T-helper 17 cell (primary cell): ENCODE measurements at places on chromosomes 13 and 19.
A peak's percentile ranks its signal among the peaks of the same experiment; 100 is the strongest.

DNA sequence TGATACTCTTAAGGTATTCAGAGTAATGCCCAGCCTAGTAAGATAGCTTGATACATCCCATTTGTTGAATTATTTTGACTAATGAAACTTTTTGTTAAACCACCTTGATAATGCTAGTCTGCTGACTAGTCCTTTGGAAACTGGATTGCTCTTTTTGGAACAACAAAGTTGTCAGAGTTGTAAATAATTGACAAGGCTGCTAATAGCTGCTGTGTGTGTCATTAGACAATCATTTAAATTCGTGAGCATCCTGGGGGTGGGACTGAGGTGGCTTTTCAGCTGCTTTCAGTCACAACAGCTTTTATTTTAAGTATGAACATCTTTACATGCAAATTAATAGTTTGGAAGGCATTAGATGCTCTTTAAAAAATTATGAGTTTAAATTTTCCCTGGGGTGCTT is 153.5 kb downstream of the HS6ST3 start:
- H3K4me1 ChIP-seq: no peaks in the 10 kb centered on the region
- no peak overlapping the region for H3K4me3 ChIP-seq

GRCh38 chr19:41872775-41873647 is 4.1 kb upstream of the CD79A start:
- H3K27ac ChIP-seq: peak overlapping the region; percentile 97
- H3K4me3 ChIP-seq: peak overlapping the region; percentile 77
- DNase-seq: peak; percentile 50
- H3K36me3 ChIP-seq: peaks cover 3% of the 10 kb centered on the region

- no peak for DNase-seq
- H3K4me1 ChIP-seq: no peaks in the 10 kb centered on the region
- peaks cover 4% of the 10 kb centered on the region for H3K27me3 ChIP-seq
- H3K4me3 ChIP-seq: no peak overlapping the region
- H3K27ac ChIP-seq: no peak overlapping the region
Measured at GRCh38 chr13:76758738-76759137, 127.5 kb downstream of the KCTD12 start.

DNA sequence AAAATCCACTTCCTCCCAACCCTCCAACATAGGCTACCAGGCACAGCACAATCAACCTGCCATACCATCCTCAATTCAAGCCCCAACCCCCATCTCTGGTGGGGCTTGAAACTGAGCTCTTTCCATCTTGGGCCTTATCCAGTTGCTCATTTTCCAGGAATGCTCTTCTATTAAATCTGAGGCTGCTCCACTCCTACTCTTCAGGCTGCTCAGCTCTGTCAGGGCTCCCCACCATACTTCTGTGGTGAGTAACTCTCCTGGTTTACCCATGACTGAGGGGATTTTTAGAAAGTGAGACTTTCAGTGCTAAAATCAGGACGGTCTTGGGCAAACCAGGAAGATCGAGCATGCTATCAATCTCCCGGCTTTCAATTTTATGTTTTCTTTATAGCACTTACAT is 512.8 kb downstream of the LMO7 start:
- peaks cover 6% of the 10 kb centered on the region for H3K27me3 ChIP-seq
- H3K27ac ChIP-seq: no peak overlapping the region
- H3K36me3 ChIP-seq: no peaks in the 10 kb centered on the region
- no peak overlapping the region for H3K4me3 ChIP-seq
- no peaks in the 10 kb centered on the region for H3K4me1 ChIP-seq

DNA sequence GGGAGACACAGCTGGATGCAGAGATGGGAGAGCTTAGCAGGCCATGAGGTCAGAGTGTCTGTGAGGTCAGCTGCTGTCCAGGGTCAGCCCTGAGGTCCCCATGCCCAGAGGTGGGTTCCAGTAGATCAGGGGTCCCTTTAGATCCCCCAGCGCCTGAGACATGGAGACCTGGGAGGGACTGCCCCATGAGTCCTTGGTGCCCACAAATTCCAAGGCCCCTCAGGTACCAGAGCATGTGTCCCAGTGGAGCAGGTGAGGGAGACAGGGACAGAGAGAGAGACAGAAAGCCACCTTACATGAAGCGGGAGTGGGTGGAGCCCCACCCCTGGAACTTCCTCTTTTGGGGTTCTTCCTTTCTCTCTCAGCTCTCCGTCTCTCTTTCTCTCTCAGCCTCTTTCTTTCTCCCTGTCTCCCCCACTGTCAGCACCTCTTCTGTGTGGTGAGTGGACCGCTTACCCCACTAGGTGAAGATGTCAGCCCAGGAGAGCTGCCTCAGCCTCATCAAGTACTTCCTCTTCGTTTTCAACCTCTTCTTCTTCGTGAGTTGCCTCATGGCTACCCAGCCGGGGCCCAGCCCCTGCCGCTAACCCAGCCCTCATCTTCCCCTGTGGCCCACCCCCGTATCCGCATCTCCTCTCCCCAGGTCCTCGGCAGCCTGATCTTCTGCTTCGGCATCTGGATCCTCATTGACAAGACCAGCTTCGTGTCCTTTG is at the start of gene CD37:
TSS of gene CD37 (plus strand) at position 336 of the 713 bp plus-strand sequence. CDS start at position 471, 135 bp downstream.
- peak within 1 kb of the TSS; percentile 99 for H3K27ac ChIP-seq
- peaks cover 57% of the 10 kb centered on the region for H3K4me1 ChIP-seq
- no peaks in the 10 kb centered on the region for H3K27me3 ChIP-seq
- peaks cover 14% of the 10 kb centered on the region for H3K36me3 ChIP-seq

DNA sequence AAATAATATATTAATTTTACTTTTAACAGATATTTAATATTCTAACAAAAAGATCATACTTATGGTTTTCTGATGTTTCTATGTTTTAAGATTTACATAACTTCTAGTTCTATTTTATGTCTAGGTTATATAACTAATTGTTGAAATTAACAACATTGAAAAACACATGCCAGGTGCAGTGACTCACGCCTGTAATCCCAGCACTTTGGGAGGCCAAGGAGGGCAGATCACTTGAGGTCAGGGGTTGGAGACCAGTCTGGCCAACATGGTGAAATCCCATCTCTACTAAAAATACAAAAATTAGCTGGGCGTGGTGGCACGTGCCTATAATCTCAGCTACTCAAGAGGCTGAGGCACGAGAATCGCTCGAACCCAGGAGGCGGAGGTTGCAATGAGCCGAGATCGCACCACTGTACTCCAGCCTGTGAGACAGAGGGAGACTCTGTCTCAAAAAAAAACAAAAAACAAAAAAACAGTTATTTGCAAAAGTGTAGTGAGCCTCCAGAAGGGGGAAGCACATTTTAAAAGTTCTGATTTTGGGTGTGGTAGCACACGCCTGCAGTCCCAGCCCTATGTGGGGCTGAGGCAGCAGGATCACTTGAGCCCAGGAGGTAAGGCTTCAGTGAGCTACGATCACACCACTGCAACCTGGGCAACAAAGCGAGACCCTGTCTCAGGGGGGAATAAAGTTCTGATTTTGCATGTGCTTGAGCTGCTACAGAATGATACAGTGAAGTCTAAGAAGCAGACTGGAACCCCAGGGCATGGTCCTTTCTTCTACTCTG is 18.7 kb downstream of the MIPEP start:
- no peaks in the 10 kb centered on the region for H3K27me3 ChIP-seq
- H3K4me1 ChIP-seq: peaks cover 2% of the 10 kb centered on the region
- H3K36me3 ChIP-seq: no peaks in the 10 kb centered on the region
- DNase-seq: no peak
- no peak overlapping the region for H3K4me3 ChIP-seq

GRCh38 chr13:111532111-111532510 is 211.7 kb downstream of the TEX29 start:
- peaks cover 62% of the 10 kb centered on the region for H3K27me3 ChIP-seq
- H3K4me3 ChIP-seq: no peak overlapping the region
- no peak overlapping the region for H3K27ac ChIP-seq
- H3K36me3 ChIP-seq: no peaks in the 10 kb centered on the region
- no peak for DNase-seq

DNA sequence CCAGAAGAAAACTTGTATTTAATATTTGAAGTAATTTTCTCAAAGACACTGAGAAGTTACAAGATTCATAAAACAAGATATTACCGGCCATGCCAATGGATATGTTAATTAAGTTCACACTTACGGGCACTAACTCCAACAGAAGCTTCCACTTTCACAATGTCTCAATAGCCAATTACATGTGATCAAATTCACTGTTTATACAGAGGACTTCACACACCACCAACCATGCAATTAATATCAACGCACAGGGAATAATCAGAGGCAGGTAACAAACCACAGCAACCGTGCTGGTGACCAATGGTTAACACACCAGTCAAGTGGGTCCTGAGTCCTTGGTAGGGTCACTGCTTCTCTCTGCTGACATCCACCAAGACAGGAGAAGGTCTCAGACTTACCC is 5.9 kb upstream of the ACOD1 start:
- H3K36me3 ChIP-seq: no peaks in the 10 kb centered on the region
- no peak overlapping the region for H3K4me3 ChIP-seq
- no peak overlapping the region for H3K27ac ChIP-seq

DNA sequence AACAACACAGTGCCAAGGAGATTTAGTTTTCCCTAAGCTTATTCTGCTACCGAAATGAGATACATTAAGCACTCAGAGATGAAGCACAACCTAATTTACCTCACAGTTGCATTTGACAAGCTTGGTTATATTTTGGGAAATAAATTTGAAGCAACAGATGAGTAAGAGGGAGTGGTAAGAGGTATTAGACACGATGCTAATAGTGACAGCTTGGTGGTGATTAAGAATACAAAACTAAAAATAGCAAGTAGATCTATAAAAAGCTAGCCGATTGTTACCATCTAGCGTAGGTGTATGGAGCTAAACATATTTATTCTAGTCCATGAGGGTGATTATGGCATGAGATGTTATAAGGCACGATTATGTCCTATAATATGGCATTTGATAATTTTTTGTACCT is 208.5 kb downstream of the PCCA start:
- no peak overlapping the region for H3K27ac ChIP-seq
- no peak overlapping the region for H3K4me3 ChIP-seq
- DNase-seq: no peak
- H3K36me3 ChIP-seq: no peaks in the 10 kb centered on the region
- H3K4me1 ChIP-seq: no peaks in the 10 kb centered on the region

DNA sequence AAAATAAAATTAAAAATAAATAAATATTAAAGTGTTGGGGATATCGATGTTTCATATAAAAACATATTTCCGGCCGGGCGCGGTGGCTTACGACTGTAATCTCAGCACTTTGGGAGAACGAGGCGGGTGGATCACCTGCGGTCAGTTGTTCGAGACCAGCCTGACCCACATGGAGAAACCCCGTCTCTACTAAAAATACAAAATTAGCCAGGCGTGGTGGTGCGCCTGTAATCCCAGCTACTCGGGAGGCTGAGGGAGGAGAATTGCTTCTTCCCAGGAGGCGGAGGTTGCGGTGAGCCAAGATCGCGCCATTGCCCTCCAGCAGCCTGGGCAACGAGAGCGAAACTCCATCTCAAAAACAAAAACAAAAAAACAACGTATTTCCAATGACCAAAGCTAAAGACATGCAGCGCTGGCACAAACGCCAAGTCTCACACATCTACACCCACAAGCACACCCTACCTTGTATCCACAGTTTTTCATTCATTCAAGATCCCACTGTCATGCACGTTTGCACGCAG is 907 bp downstream of the ZNF569 start:
- no peak for DNase-seq
- peaks cover 7% of the 10 kb centered on the region for H3K36me3 ChIP-seq
- no peaks in the 10 kb centered on the region for H3K27me3 ChIP-seq
- H3K4me3 ChIP-seq: peak overlapping the region; percentile 88

DNA sequence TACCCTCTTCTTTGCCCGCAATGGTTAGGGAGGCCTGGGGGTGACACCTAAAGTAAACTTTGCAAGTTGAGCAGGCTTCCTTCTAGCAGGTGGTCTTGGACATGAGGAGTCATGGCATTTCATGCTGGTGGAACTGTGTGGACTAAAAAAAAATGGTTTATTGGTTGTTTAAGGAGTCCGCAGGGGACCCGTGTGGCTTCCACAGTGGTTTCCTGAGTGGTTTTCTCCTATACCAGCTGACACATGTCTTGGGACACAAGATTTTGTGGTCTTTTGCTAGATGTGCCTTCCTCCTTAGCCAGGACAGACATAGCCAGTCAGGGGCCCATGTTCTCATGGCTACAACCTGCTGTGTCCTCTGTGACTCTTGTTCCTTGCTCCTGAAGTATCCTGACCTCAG is 1.5 kb downstream of the ZNF543 start:
- peaks cover 5% of the 10 kb centered on the region for H3K27me3 ChIP-seq
- H3K36me3 ChIP-seq: peaks cover 7% of the 10 kb centered on the region

GRCh38 chr13:64758521-64759244 is 2471.5 kb downstream of the PCDH9 start:
- no peak overlapping the region for H3K4me3 ChIP-seq
- H3K4me1 ChIP-seq: no peaks in the 10 kb centered on the region
- no peak overlapping the region for H3K27ac ChIP-seq
- DNase-seq: no peak

DNA sequence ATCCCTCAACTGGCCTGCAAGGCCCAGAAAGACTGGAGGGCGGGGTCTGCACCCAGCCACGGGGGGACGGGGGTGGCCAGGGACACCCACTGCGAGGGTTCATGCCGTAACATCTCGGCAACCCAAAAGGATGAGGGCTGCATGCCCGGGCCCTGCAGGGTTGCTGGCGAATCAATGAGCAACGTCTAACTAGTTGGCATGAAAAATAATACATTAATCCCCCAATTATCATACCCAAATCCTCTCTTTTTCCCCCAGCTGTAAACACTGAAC is 232.2 kb downstream of the TUBA3C start:
- H3K4me1 ChIP-seq: peaks cover 6% of the 10 kb centered on the region
- H3K27me3 ChIP-seq: no peaks in the 10 kb centered on the region
- H3K4me3 ChIP-seq: no peak overlapping the region
- peaks cover 5% of the 10 kb centered on the region for H3K36me3 ChIP-seq

DNA sequence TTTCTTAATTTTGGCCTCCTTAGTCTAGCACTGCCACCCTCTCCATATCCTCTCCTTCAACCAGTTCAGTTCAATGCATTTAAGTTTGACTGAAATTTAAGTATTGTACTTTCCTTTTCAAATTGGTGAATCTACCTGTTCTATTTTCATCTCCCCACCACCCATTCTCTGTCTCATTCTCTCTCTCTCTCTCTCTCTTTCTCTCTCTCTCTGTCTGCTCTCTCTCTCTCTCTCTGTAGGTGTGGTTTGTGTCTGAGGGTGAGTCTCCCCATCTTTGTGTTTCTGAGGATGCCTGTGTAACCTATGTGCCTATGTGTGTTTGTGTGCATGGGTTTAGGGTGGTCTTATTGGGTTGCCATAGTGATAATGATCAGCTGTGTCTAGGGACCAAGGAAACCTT is 10.1 kb downstream of the PDX1 start:
- H3K27me3 ChIP-seq: peaks cover 82% of the 10 kb centered on the region
- H3K4me3 ChIP-seq: no peak overlapping the region
- H3K27ac ChIP-seq: no peak overlapping the region
- H3K36me3 ChIP-seq: peaks cover 5% of the 10 kb centered on the region
- no peak for DNase-seq

DNA sequence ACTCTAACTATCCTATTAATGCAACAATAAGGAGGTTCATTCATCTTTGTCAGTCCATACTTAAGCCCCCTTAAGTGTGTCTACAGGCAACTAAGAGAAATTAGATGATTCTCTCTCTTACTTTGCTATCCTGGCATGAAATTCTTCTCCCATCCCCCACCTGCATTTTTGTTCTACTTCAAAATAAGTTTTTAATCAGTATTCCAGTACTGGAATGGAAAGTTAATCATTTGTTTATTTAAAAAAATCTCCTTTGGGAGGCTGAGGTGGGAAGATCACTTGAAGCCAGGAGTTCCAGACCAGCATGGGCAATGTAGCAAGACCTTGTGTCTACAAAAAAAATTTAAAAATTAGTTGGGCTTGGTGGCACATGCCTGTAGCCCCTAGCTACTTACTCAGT is 222.1 kb downstream of the MZT1 start:
- H3K36me3 ChIP-seq: no peaks in the 10 kb centered on the region
- H3K4me1 ChIP-seq: no peaks in the 10 kb centered on the region
- no peak overlapping the region for H3K27ac ChIP-seq
- no peak overlapping the region for H3K4me3 ChIP-seq
- H3K27me3 ChIP-seq: peaks cover 2% of the 10 kb centered on the region
